Stimulated activated CD8-positive, alpha-beta memory T cell treated with anti-CD3 and anti-CD28 coated beads, Interleukin-12 subunit alpha, Interleukin-12 subunit beta, amount 100 ng/mL, for 1 hour (primary cell): ENCODE measurements at places on chromosomes 11 and 22.

- DNase-seq: no peak
Measured at GRCh38 chr11:69127884-69128283, 27.9 kb upstream of the SMIM38 start.

GRCh38 chr22:42760806-42761565 is 40.3 kb upstream of the A4GALT start:
- DNase-seq: no peak

DNA sequence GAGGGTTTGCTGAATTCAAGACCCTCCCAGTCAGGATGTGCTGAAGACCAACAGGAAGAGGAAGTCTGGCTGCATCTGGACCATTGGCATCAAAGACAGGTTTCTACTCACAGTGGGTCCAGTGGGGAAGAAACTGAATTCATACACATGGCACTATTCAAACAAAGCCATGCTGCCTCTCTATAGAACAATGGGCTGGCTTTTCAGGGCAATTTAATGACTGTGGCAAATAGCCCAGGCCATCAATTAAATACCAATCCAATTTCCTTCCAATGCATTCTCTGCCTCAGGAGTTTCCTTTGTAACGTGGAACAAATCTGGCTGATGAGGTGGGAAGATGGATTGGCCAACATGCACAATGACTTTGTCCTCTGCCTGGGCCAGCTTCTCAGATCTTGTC is 98.6 kb downstream of the SEZ6L start:
- no peak for DNase-seq

- DNase-seq: no peak
Measured at GRCh38 chr22:26259510-26259909, 90.2 kb downstream of the SEZ6L start.

GRCh38 chr22:23113847-23114720 is 27.7 kb downstream of the RSPH14 start:
- DNase-seq: no peak

DNA sequence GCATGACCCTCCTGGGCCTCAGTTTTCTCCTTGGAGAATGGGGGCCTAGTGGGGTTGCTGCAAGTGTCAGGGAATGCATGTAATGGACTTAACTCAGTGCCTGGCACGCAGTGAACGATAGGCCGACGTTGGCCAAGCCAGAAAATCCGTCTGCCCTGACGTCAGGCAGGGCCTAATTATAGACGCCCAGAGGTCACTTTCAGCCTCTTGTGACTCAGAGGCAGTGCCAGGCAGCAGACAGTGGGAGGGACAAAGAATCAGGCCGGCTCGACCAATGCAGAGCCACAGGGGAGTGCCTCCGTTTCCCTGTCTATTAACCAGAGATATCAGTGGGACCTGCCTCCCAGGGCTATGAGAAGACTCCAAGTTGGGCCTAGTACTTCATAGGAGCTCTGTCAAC is 115.0 kb downstream of the MN1 start:
- no peak for DNase-seq

DNA sequence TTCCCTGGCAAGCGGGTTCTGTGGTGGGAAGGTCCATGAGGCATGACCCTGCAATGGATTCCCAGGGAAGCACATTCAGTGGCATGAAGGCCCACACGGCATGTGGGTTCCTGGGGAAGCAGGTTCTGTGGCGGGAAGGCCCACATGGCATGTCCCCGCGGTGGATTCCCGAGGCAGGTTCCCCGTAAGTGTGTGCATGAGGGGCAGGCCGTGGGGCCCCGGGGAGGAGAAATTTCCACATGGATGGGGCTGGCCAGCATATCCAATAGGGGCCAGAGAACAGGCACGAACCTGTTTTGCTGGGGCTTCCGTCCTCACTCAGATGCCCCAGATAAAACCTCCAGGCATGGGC is 83.7 kb downstream of the PHF21B start:
- no peak for DNase-seq
